ENCODE measurements at places on chromosomes 5 and 9. TPM values are rescaled to one million over a fixed set of nuclear protein-coding genes. Genes with fewer than 3 reads are reported as not detected.

DNA sequence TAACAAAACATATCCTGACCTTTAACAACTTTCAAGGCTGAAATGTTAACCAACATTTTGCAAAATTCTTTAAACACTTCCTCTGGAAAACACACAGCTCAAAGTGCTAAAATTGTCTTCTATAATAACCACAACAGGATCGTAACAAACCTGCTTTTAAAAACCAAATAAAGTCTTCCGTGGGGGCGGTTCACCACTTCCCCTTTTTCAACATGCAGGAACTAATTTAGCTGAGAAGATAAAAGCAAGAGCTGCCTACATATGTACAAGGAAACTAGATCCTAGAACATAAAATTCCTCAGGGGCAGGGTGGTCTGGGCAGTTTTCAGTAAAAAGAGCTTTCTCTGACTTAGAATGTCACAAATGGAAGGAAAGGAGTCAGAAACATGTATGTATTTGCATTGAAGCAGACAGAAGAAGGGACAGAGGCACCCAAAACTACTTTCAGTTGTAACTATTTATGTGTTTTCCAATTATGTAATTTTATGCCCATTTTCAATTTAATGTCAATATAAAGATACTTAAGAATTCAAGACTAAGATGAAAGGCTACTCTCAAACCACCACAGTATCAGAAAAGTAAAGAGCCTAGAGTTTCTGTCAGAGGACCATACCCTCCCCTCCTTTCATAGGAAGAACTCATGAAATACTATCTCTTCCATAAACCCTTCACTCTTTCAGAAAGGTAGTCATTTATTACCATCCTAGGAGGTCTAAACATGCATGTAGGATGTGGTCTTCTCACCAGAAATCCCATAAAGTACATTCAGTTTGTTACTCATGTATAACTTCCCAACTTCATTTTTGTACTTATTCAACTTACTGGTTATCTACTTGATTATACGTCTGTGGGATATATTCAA, 185.9 kb upstream of the RASA1 start:
- DNase-seq: peak; percentile 47

DNA sequence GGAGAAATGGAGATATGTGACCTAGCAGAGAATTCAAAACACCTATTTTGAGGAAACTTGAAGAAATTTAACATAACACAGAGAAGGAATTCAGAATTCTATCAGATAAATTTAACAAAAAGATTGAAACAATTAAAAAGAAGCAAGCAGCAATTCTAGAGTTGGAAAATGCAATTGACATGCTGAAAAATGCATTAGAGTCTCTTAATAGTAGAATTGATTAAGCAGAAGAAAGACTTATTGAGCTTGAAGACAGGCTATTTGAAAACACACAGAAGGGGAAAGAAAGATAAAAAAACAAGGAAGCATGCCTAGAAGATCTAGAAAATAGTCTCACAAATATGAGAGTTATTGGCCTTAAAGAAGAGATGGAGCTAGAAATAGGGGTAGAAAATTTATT, 87.8 kb upstream of the SLC1A1 start:
- no peak for DNase-seq

FAM169A gene
- 10.7 TPM for total RNA-seq

CCNJL gene
- not detected for total RNA-seq

DNA sequence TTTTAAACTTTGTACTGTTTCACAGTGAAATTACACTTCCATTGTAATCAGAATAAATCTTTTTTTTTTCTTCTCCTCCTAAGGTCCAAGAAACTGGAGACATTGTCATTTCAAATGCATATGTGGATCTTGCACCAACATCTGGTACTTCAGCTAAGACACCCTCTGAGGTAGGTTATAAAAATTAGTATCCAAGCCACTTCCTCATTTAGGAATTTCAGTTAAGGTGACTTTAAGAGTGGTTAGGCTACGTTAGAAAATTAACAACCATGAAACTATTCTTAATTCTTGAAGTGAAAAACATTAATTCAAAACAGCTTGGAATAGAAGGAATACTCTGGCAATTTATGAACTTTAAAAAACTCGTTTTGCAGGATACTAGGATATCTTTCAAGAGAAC, 77.5 kb downstream of the HSD17B4 start:
- no peak for DNase-seq

PHYHD1 gene
- 0.50 TPM for total RNA-seq

SLC2A6 gene
- 0.83 TPM for total RNA-seq

ST8SIA4 gene
- 16.2 TPM for total RNA-seq

ANGPTL2 gene
- not detected for total RNA-seq

- no peak for DNase-seq
These were observed 6.9 kb downstream of the SOHLH1 start for GRCh38 chr9:135692410-135692809.

DNA sequence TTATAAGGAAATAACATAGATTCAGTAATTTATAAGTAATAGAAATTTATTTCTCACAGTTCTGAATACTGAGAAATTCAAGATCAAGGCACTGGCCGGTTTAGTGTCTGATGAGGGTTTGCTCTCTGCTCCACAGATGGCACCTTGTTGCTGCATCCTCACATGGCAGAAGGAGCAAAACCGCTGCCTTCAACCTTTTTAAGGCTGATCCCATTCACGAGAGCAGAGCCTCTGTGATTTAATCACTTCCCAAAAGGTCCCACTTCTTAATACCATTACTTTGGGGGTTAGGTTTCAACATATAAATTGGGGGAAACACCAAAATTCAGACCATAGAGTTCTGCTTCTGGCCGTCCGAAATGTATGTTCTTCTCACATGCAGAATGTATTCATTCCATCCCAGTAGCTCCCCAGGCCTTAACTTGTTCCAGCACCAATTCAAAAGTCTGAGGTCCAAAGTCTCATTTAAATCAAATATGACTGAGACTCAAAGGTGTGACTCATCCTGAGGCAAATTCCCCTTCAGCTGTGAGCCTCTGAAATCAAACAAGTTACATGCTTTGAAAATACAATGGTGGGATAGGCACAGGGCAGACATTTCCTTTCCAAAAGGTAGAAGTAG, 30.6 kb downstream of the BAAT start:
- no peak for DNase-seq

DNA sequence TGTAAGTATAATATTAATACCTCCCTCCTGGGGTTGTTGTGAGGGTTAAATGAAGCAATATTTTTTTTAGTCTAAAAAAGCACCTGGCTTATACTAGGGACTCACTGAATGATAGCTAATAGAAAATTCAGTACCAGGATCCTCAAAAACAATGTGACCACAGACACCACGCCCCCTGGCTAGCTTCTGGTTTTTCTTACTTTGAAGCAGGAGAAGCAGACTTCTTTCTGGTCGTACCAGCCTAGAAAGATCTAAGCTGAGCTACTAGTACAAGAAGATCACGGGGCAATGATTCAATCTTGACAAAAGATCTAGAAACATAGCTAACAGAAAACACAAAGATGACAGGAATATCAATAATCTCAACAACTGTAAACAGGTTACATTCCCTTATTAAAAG, 218.5 kb upstream of the SLC30A5 start:
- peak; percentile 69 for DNase-seq

PCDHGB7 gene
- total RNA-seq: not detected

- DNase-seq: no peak
These were observed 26.7 kb downstream of the XRCC4 start for GRCh38 chr5:83104021-83104420.

- DNase-seq: no peak
These were observed 109.9 kb upstream of the CPEB4 start for GRCh38 chr5:173778152-173778782.

- no peak for DNase-seq
These were observed 79.4 kb downstream of the SPTLC1 start for GRCh38 chr9:92035687-92036410.

DNA sequence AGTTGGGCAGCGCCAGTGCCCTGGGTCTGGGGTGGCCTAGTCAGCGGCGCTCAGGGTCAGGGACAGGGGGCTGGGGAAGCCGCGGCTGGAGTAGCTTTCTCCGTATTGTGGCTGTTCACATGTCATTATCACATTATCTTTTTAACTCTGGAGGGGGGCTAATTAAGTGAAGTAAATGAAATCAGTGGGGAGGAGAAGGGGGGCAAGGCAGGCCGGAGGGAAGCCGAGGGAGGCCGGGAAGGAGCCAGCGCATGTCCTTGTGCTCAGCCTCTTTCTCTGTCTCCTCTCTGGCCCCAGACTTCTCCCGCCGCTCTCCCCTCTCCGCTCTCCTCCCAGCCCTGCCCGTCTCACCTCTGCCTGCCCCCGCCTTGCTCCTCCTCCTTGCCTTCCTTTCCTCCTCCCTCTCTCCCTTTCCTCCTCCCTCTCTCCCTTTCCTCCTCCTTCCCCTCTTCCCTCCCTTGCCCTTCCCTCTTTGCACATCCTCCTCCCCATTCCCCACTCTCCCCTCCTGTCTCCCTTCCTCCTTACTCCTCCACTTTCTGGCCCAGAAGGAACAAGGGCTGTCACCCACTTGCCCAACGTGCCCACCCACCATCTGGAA, 38.7 kb downstream of the ASS1 start:
- DNase-seq: no peak

DNA sequence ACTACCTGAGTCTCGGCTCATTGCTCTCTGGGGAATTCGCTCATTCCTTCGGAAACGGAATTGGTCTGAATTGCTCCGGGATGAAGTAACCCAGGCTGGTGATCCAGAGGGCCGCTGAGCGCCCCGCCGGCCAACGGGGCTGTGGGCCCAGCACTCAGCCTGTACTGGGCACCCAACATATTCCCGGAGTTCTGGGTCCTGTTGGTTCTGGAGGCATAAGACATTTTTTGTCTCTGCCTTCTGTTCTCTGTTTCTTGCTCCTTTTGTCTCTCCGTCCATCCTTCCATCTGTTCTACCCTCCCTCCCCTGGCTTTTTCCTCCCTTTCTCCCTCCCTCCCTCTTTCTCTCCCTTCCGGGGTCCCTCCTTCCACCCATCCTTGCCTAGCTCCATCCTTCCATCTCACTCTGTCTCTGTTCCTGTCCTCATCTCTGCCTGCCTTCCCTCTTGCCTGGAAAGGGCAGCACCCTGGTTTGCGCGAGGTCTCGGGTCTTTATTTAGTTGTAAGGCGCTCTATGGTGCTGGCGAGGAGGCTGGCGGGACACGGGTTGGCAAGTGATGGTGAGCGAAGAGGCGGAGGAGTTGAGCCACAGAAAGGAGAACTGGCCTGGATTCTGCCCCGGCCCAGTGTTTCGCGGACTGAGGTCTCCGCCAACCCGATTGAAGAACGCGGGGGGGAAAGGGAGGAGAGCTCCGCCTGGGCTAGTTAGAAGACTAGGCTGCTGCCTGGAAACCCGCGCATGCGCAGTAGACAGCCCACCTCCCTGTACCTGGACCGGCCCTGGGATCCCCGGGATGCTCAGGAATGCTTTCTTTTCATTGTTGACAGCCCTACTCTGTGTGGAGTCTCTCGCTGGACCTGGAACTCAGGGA, 1468.0 kb downstream of the FOXD4L5 start:
- peak; percentile 67 for DNase-seq

GRCh38 chr9:113168809-113169208, 18.0 kb downstream of the SLC31A2 start:
- DNase-seq: no peak

GRCh38 chr9:94761481-94761880, 35.0 kb downstream of the AOPEP start:
- no peak for DNase-seq

PCDHA8 gene
- not detected for total RNA-seq

DNA sequence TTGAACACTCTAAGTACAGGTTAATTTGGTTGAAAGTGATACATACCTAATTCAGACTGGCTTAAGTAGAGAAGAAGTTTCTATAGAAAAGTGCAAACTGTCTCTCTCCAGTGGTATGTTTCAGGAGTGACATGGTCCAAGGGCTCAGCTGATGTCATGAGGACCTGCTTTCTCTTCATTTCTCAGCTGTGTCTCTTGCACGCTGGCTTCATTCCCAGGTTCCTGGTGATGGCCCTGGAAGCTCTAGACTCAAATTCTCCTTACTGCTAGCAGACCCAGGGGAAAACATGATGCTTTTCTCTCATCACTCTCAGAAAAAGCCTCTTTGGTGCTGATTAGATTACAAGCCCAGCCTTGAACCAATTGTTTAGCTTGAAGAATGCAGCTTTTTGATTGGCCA, 211.9 kb upstream of the CLINT1 start:
- DNase-seq: no peak

- DNase-seq: no peak
These were observed 363.5 kb downstream of the SLCO4C1 start for GRCh38 chr5:101932599-101932998.

PCDHB7 gene
- not detected for total RNA-seq

FBLL1 gene
- not detected for total RNA-seq

DNA sequence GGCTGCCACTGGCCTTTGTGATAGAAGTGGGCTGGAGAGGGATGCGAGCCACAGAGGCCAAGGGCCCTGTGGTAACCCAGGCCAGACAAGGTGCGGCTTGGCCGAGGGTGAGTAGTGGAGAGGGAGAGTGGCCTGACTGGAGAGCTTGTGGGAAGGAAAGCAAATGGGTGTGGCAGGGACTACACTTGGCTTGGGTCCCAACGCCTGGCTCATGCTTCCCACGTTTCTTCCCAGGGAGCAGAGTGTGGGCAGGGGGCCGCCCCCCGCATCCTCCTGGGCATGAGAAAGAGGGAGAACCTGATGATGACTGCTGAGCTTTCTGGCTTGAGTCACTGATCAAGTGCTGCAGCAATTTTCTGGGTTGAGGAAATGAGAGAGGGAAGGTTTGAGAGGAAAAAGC, 95.7 kb downstream of the ANKH start:
- DNase-seq: no peak

- peak; percentile 53 for DNase-seq
These were observed 56.8 kb downstream of the FEM1C start for GRCh38 chr5:115487756-115488155.

DNA sequence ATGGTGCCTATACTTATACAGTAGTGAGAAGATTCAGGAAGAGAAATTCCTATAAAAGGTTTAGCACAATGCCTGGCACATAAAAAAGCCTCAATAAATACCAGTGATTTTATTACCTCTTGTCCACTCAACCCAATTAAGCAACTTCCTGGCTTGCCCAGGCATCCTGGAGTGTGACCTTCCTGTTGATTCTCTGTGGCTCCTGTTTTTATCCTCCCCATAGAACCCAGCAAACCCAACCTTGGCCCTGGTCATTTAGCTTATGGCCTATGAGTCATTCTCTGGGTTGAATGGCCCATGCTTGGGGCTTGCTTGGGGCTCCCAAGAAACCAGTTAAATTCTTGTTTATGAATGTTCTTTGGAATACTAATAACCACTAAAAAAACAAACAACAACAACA, 21.4 kb upstream of the SPARC start:
- no peak for DNase-seq

GRCh38 chr9:79763671-79764285, 192.0 kb downstream of the TLE4 start:
- DNase-seq: no peak

TRPM6 gene
- not detected for total RNA-seq

- no peak for DNase-seq
These were observed 384.8 kb downstream of the MAT2B start for GRCh38 chr5:163890261-163890660.
